ENCODE measurements at places on chromosomes 2 and 18. TPM values are rescaled to one million over a fixed set of nuclear protein-coding genes. Genes with fewer than 3 reads are reported as not detected.

LCT gene
- not detected for total RNA-seq

ZNF396 gene
- total RNA-seq = not detected

APCDD1 gene
- total RNA-seq = not detected

NDUFS1 gene
- 69.8 TPM for total RNA-seq

IL1RL1 gene
- not detected for total RNA-seq

C2orf78 gene
- total RNA-seq = not detected

Data from HT-29 (cell line).